Sciatic nerve (tissue), 2 donors: ENCODE measurements at places on chromosomes 11 and 22. TPM values are rescaled to one million over a fixed set of nuclear protein-coding genes. Genes with fewer than 3 reads are reported as not detected.

Gene MAPK11
- total RNA-seq = 20.4 TPM

DNA sequence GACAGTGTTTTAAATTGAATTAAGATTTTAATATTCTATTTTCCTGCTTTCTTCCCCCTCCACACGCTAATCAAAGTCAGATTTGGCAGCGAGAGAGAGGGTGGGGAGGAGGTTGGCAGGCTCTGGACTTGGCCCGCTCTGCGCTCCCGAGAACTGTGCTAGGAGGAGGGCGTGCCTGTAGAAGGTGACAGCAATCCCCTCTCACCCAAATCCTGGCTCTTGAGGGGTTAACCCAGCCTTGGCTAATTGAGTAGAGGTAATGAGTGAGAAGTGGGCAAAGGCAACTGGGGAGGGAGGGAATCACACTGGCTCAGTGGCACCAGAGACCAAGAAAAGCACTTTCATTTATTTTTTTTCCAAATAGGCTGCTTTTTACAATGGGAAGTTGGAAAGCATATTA lies 42.2 kb downstream of the BUD13 start:
- peak; percentile 45 for DNase-seq

Gene LSP1
- 89.6 TPM for total RNA-seq

GRCh38 chr11:47132490-47132889 lies 44.2 kb downstream of the ARFGAP2 start:
- no peak for DNase-seq

DNA sequence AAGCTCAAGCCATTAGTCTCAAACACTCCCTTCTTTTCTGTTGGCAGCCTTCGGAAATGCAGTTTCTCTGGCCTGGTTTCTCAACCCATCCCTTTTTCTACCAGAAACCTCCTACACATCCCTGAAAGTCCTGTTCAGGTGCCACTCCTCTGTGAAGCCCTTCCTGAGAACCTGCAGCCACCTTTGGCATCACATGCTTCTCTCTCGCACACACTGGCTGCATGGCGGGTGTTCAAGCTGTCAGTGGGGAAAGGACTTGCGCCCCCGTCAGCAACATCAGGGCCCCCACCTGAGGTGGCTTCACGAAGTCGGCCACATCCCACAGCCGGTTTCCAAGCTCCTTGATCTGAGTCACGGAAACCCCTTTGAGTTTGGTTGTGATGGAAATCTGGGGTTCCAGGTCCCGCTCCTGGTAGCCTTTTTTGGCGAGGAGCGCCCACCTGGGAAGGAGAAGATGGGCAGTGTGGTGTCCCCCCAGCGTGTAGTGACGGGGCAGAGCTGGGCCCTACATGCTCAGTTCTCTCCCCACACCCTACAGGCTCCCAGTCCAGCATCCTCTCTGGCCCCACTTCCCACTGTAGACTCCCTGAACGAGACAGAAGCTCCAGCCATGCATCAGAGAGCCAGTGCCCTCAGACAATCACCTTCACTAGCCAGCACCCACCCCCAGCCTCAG lies 1.7 kb upstream of the LRRC74B start:
- DNase-seq = no peak

GRCh38 chr22:49551446-49551845 lies 276.2 kb downstream of the BRD1 start:
- no peak for DNase-seq

Gene BARX2
- not detected for total RNA-seq

Gene SLC22A12
- not detected for total RNA-seq

GRCh38 chr22:40922484-40923303 lies 28.5 kb upstream of the RBX1 start:
- DNase-seq = no peak

Gene SLC35F2
- 4.2 TPM for total RNA-seq

- DNase-seq = no peak
These were observed 12.2 kb upstream of the MFNG start for GRCh38 chr22:37498289-37498909.
